ENCODE measurements at places on chromosomes 13 and 19.

GRCh38 chr13:36421447-36421846, 10.8 kb upstream of the CCNA1 start:
- no peak for DNase-seq

GRCh38 chr19:15436012-15436825, 13.5 kb downstream of the WIZ start:
- no peak for DNase-seq

- DNase-seq: no peak
Measured at GRCh38 chr13:44169018-44169911, 204.4 kb upstream of the SERP2 start.

GRCh38 chr19:3649888-3650287, 23.3 kb upstream of the CACTIN start:
- peak; percentile 35 for DNase-seq

DNA sequence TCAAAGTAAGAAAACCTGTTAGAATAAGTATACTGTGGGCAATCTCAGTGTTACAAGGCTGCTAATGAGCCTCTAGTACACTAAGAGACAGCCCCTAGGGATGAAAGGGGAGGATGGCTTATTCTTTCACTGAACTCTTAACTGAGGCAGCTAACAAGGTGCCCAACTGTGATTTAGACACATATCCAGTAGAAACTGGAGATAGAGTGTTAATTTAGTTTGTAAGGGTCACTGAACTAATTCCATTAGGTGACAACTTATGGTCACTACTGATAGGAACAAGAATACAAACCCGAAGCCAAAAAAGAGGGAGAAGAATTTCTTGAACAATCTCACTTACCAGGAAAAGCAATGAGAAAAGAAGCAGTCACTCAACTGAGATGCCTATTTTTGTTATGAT, 1010.6 kb downstream of the PCDH9 start:
- DNase-seq: peak; percentile 91

DNA sequence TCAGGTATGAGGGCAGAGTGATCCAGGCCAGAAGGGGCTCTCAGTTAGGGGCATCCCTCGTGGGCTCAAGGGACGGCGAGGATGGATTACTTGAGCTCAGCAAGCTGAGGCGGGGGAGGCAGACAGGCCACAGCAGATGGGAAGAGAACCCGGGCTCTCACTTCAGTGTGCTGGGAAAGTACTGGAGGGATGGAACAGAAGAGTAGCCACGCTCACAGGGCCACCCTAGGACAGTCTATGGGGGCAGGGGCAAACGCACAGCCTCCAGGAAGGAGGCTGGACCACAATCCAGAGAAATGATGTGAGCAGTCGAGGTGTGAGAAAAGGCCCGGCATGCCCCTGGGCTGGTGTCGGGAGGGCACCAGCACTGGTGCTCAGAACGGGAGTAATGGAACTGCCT, 9.2 kb downstream of the GJA3 start:
- DNase-seq: no peak

DNA sequence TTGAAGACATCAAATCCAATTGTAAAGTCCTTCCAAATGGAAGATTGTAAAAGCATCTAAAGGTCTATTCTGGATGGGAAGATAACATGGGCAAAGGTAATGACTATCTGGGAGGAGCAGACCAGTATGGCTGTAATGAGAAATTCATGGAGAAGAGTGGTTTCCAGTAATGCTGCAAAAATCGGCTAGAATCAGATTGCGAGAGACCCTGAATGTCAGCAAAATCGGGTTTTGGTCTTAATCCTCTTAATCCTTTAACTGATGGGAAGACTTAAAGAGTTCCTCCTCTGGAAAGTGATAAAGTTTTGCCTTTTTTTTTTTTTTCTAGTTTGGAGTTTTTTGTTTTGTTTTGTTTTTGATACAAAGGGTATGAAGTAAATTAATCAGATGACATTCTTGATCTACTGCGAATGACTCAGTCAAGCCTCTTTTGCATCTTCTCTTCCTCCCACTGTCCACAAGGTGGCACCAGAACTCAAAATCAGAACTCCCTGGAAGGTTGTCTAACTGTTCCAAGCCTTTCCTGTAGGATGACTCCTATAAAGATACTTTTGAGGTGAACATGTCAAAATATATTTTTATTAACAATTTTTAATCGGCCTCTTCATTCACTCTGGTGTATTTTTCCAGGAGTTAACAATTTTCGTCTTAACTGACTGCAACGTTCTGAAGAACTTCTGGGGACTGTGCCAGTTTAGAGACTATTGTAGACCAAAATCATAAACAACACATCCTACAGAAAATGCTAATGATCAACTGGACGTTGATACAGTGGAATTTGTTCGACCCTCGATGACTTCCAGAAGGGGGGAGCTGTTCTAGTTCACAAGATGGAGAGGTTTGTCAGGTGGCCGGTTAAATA, 213.3 kb upstream of the MIR17HG start:
- DNase-seq: peak; percentile 80

- DNase-seq: no peak
Measured at GRCh38 chr19:18392417-18392816, 5.0 kb downstream of the LRRC25 start.

- DNase-seq: no peak
Measured at GRCh38 chr19:10295305-10295846, 5.6 kb downstream of the ICAM5 start.

DNA sequence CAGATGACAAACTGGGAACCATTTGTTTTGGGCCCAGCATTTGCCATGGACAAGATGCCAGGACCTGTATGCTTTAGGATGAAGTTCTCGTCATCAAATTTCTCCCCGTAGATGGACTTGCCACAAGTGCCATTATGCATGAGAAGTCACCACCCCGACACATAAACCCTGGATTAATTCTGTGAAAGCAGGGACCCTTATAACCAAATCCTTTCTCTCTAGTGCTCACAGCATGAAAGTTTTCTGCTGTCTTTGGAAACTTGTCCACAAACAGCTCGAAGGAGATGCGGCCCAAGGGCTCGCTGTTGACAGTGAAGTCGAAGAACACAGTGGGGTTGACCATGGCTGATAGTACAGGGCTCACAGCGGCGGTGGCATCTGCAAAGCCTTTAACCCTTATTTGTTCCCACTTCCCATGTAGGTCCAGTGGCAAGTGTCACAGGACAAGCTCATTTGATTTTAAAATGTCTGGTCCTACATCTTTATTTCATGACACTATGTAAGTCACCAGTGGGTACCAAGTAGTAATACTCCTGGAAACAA, 75.2 kb upstream of the MIR17HG start:
- DNase-seq: no peak

GRCh38 chr19:10086591-10087192, 575 bp downstream of the SHFL start:
- no peak for DNase-seq

DNA sequence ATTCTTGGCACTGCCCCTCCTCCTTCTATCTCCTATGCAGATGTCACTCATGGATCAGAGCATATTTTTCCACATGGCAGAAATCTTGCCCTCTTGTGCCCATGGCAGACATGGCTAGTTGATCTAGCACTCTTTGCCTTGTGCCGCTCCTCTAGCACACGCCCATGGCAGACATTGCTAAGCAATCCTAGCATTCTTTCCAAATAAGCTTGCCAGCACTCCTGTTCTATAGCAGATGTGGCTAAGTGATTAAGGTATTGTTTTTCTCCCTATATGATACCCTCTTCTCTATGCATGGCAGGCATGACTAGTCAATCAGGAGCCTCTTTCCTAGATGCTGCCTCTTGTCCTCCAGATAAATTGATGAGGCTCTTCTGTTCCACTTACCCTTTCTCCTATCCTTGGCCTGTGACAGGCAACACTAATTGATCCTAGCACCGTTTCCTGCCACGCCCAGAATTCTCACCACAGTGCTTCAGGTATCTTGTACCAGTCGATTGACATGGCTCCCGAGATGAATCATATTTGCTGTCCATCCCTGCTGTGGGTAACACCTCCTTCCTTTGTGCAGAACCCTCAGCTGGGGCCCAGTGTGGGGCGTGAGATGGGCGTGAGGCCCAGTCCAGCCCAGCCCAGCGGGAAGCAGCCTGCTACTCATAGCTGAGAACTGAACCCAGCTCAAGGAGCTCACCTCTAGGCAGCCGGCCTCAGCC, 26.9 kb downstream of the TMED1 start:
- peak; percentile 69 for DNase-seq

GRCh38 chr13:59364641-59365085, 799.1 kb downstream of the DIAPH3 start:
- DNase-seq: peak; percentile 14

DNA sequence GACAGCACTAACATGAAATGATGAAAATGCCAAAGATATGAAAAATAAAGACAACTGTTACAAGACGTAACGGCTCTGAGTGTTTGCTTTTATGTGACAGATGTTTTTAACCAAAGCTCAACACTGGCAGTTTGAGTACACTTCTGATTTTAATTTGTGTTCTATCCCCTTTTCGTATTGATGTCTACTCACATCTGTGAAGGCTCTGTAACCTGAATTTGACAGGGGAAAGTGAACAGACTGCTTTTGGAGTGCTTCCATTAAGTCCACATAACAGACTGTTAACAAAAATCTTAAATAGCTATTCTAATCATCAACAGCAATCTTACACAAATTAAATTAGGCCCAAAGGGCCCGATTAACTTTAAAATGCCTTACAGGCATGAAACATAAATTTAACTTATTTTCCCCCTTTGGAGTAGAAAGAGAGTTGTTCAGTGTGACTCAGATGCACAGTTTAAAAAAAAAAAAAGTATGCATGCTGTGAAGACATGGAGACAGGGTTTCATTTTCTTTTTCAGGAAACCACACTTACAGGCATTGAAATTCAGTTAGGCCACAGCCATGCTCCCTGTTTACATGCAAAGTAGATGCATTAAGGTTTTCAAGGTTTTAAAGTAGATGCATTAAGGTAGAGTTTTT, 16.3 kb upstream of the RNASEH2B start:
- no peak for DNase-seq

DNA sequence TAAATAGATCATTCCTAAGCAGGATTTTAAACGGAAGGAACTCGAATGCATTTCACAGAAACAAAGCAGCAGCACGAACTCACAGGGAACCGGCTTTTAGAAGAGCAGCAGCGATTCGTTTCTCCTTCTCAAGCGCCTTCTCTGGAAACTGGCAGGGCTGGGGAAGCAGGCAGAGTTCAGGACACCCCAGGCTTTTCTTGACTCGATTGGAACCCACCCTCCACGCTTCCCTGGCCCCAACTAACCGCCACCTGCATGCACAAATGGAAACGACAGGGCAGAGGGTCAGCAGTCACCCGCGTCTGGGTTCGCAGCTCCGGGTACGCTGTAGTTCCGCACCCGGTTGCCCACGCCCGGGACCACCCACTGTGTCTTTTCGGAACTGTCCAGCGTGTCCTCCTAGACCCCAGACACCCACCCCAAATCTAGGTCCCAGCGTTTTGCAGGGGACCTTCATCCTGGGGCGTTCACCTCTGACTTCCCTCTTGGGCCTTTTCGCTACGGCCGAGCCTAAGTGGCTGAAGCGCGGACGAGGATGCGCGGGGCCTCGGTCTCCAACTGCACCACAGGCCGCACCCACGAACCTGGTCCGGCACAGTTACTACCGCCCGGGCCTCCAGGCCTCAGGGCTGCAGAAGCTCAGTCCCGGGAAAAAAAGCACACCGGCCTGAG, 500 bp downstream of the ZFP30 start:
- peak; percentile 86 for DNase-seq

- peak; percentile 47 for DNase-seq
Measured at GRCh38 chr13:58994777-58995176, 1169.0 kb downstream of the DIAPH3 start.

GRCh38 chr19:18771328-18772242, 19.5 kb downstream of the COMP start:
- peak; percentile 64 for DNase-seq

DNA sequence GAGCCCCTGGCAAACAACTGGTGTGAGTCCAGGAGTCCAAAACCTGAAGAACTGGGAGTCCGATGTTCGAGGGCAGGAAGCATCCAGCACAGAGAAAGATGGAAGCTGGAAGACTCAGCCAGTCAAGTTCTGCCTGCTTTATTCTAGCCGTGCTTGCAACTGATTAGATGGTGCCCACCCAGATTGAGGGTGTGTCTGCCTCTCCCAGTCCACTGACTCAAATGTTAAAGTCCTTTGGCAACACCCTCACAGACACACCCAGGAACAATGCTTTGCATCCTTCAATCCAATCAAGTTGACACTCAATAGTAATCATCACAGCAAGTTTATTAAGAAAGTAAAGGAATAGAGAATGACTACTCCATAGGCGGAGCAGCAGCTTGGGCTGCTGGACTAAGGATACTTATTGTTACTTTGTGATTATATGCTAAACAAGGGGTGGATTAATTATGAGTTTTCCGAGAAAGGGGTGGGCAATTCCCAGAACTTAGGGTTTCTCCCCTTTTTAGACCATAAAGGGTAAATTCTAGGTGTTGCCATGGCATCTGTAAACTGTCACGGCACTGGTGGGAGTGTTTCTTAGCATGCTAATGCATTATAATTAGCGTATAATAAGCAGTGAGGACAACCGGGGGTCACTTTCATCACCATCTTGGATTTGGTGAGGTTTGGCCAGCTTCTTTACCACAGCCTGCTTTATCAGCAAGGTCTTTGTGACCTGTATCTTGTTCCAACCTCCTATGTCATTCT, 65.6 kb upstream of the KCTD15 start:
- no peak for DNase-seq

DNA sequence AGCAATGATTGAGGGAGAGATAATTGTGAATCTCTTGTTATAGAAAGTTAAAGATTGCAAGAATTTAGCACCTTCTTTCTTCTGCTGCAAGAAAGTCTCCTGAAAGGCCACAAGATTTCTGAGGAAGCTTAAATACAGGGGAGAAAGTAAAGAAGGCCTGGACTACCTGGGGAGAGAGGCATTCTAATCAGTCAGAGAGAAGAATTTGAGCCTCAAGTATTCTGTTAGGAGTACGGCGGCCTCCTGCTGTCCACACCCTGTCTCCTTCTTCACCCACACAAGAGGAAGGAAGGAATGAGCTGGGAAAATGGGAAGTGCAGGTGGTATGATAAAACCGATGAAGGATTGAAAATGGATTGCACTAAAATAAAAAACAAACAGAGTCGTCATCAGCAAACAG, 474.7 kb downstream of the DIAPH3 start:
- no peak for DNase-seq

DNA sequence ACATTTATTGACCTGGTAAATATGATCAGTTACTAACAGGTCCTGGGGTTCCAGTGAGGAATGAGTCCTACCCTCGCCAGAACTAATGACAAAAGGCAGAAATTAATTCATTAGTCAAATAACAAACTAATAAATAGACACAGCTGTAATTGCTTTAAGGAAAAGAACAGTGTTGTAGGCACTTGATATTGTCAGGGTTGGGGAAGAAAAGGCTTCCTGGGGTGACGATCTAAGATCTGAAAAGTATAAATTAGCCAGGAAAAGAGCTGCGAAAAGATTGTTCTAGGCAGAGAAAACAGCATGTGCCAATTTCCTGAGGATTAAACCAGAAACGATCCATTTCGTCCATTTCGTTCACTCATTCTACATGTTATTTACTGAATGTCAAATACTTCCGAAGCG, 670 bp upstream of the CHAF1A start:
- peak; percentile 35 for DNase-seq

DNA sequence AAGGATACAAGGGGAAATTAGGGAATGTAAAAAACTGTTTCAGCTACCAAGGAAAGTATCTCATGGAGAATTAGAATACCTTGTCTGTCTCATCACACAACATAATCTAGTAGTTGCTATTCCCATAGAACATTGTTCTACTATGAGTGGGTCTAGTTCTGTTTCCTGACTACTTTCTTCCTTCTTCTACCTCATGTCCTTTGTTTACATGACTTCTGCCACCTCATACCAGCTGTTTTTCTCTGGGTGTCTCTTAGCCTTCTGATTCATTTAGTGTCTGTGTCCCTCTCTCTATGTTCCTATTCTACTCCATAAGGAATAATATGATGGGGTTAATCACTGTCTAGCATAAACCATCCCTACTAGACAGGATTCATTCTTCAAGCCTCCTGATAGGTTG, 887.3 kb downstream of the DIAPH3 start:
- DNase-seq: no peak

- DNase-seq: no peak
Measured at GRCh38 chr13:113383089-113383488, 19.2 kb upstream of the GRTP1 start.
